ENCODE measurements at places on chromosomes 12 and 14.

- DNase-seq, result no peak
Observed at GRCh38 chr12:48163150-48163747, 5.9 kb upstream of the ASB8 start.

GRCh38 chr12:32052212-32052713 lies 54.4 kb upstream of the BICD1 start:
- DNase-seq, result no peak

GRCh38 chr12:25242981-25243679 lies 7.6 kb downstream of the KRAS start:
- DNase-seq, result no peak

- DNase-seq, result no peak
Observed at GRCh38 chr12:52260361-52261207, 13.9 kb upstream of the KRT86 start.

GRCh38 chr14:69543341-69544115 lies 31.1 kb downstream of the CCDC177 start:
- peak; percentile 72 for DNase-seq

DNA sequence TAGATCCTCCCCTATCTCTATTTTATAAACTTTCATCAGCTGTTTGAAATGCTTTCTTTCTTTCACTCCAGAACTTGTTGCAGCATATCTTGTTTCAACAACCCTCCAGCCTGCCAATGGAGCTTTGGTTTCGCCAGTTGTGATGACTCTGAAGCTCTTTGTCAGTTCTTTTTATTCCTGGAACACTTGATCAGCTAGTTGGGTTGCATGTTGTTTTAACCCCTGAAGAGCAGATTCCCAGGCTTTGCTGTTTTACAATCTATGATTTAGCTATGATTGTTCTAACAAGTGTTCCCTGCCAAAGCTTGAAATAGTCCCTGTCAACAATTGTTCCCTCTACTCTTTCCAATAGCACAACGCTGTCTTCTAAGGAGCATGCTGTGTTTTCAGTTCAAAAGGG lies 50.6 kb upstream of the FUT8 start:
- DNase-seq, result no peak

GRCh38 chr12:77153706-77154105 lies 88.3 kb upstream of the E2F7 start:
- no peak for DNase-seq

- DNase-seq, result peak; percentile 74
Observed at GRCh38 chr12:56931474-56931978, 2.7 kb downstream of the SDR9C7 start.

GRCh38 chr12:2163177-2163941 lies 110.6 kb downstream of the CACNA1C start:
- DNase-seq, result no peak

DNA sequence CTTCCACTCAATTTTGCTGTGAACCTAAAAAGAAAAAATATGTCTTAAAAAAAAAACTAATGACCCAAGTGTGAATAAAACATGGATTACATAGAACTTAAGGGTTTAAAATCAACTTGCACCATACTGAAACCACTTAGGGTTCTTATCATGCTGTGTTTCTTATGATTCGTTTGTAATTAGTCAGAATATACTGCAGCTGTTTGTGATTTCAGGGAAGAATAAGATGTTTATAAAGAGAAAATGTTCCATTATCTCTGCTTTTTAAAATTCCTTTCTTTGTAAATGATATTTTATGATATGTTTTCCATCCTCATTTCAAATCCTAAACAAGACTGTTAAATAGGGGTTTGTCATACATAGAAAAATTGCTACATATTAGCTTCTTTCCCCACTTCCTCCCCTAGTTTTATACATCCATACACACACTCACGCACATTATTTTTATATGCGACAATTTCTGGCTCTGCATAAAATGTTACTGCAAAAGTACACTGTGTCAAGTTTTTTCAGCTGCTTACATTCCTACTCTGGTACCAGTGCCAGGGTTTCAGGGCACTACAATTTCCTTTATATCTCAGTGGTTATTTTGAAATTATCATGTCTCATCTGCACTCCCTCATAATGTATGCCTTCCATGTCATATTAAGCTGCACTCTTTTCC lies 275.2 kb upstream of the GARIN6 start:
- no peak for DNase-seq

- DNase-seq, result no peak
Observed at GRCh38 chr12:50112456-50113218, 601 bp downstream of the COX14 start.

DNA sequence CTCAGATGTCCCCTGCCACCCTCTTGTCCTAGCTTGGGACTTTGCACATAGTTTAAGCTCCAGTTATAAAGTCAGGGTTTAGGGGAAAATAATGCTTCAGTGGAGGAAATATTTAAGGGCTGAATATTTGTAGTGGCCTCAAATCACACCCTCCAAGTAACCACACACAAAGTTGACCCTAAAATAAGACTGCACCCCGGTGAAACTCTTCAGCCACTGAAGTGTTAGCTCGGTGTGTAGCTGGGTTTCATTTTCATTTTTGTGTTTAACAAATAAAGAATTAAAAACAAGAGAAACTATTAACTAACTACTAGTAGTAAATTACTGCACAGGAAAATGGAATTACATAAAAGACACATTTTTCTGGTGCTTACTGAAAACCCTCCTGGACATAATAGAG lies 14.8 kb upstream of the BCL11B start:
- DNase-seq, result peak; percentile 65

- no peak for DNase-seq
Observed at GRCh38 chr12:54378796-54379397, 5.6 kb downstream of the ZNF385A start.

DNA sequence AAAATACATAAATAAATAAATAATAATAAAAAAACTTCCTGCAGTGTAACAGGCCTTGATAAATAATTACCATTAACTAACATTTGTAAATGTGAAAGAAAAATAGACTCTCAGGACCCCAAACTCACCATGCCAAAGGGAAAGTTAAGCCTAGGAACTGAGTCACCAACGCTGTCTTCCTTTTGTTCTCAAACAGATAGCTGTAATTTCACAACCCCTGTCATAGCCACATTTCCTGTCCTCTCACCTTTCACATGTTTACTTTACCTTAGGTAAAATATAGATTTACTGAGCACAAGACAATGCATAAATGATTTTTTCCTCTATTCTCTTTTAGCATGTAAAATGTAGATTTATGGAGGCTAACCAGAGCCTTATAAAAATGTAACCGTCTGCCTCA lies 35.9 kb upstream of the CHST11 start:
- peak; percentile 15 for DNase-seq

DNA sequence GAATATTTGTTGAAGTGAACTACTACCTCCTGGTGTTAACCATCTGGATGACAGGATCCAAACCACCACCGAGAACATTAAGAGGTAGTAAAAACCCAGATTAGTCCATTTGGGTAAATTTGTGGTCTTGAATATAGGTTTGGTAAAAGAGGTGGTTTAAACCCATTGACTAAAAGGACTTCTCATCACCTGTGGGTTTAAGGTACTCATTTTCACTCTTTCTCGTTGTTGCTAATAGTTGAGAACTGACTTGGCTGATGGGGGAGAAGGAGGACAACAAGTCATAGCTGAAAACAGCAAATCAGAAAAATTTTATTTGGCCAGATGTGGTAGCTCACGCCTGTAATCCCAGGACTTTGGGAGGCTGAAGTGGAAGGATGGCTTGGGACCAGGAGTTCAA lies 59.2 kb downstream of the ACADS start:
- peak; percentile 14 for DNase-seq

DNA sequence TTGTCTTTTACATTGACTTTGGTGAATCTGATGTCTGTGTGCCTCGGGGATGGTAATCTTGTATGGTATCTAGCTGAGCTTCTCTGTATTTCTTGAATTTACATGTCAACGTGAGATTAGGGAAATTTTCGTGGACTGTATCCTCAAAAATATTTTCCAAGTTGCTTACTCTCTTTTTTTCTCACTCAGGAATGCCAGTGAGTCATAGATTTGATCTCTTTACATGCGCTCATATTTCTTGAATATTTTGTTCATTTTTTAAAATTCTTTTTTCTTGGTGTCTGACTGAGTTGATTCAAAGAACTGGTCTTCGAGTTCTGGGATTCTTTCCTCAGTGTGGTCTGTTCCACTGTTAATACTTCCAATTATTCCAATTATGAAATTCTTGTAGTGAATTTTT lies 207.7 kb downstream of the RAD51B start:
- DNase-seq, result no peak

- peak; percentile 88 for DNase-seq
Observed at GRCh38 chr14:52694761-52695480, 437 bp downstream of the ERO1A start.

- DNase-seq, result no peak
Observed at GRCh38 chr14:104981699-104982541, 3.7 kb upstream of the CLBA1 start.

- peak; percentile 53 for DNase-seq
Observed at GRCh38 chr14:91911474-91912032, 35.9 kb downstream of the FBLN5 start.

- no peak for DNase-seq
Observed at GRCh38 chr14:80638620-80639515, 302.7 kb downstream of the CEP128 start.

DNA sequence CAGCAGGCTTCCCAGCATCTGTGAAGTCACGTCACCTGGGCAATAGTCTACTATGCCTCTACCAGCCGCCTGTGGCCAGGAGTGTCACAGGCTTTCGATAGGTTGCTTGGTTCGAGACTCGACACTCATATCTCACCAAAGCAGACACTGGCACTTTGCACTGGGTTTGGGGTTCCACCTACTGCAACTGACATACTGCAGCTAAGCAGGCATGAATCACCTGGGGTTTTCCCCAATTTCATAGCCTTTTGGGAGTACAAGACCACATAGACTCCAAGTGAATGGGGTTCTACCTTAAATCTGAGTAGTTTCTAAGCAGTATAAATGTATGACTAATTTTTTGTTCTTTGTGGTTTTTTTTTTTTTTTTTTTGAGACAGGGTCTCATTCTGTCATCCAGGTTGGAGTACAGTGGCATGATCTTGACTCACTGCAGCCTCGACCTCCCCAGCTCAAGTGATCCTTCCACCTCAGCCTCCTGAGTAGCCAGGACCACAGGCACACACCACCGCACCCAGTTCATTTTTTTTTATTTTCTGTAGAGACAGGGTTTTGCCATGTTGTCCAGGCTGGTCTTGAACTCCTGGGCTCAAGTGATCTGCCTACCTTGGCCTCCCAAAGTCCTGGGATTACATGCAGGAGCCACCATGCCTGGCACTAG lies 32.1 kb downstream of the DMAC2L start:
- peak; percentile 77 for DNase-seq

DNA sequence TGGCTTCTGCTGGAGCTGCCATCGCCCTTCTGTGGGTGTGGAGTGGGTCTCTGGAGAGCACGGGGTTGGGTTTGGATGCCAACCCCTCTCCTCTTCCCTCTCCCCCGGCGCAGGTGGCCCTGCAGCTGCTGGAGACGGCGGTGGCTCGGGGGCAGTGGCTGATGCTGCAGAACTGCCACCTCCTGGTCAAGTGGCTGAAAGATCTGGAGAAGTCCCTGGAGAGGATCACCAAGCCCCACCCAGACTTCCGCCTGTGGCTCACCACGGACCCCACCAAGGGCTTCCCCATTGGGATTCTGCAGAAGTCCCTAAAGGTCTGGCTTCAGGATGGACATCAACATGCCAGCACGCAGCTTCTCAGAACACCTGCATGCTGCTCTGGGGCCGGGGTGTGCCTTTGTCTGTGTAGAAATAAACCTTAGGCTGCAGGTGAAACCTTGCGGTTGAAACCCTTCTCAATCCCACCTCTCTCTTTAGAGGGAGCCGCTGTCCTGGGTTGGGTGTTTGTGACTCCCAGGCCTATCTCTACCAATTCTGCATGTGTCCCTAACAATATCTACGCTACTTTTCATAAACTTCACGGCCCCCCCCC lies 44.3 kb downstream of the CCDC92 start:
- DNase-seq, result no peak

GRCh38 chr14:106879241-106879640 lies 1352.9 kb downstream of the TMEM121 start:
- DNase-seq, result peak; percentile 89

GRCh38 chr14:96660123-96660522 lies 137.1 kb upstream of the VRK1 start:
- DNase-seq, result no peak

DNA sequence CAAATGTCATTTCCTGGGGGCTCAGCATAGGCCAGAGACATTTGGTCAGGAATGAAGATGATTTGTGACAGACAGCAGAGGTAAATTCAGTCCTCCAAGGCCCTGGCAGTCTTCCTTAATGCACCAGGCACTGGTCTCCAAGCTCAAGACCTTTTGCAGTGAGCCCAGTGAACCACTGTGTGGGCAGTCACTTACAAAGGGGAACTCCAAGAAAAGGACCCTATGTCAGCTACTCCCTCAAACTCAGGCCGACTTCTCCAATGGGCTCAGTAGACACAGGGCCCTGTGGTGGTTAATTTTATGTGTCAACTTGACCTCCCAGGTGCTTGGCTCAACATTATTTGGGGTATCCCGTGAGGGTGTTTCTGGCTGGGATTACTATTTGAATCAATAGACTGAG lies 29.3 kb upstream of the PLEK2 start:
- no peak for DNase-seq

DNA sequence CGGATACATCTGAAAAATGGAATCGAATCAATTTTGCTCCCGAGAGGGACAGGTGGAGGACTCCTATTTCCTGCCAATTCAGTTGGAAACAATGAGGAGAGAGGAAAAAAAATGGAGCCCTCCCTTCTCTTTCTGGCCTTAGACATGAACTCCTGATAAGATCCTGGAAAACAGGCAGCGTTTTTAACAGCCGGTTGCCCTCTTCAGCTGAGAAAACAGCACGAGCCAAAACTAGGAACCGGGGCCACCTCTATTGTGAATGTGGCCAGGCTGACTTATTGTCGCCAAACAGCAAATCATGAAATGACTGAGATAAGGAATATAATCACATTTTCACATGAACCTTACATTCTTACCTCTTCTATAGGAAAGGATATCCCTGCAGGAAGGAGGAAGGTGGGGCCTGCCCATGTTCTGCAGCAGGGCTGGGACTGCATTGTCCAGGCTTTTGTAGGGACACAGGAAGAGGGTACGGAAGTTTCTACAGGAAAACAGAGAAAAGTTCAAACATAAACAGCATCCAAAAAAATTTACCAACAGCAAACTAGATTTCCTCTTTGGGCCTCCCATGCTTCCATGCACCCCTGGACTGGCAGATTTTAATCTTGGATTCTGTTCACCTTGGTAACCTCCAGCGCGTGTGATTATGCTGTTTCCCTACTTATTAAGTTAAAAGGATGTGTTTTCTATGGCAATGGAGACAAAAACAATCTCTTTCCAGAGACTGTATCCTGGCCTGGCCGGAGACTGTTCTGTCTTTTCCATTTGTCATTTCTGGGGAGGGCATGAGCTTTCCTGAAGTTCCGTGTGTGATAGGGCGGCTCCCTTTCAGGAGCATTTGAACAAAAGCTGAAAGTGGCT lies 29.0 kb upstream of the ELK3 start:
- no peak for DNase-seq

- DNase-seq, result no peak
Observed at GRCh38 chr14:65044596-65044959, 57.7 kb downstream of the MAX start.

- no peak for DNase-seq
Observed at GRCh38 chr12:93173178-93173957, 204.4 kb upstream of the NUDT4 start.

GRCh38 chr14:103576371-103577024 lies 13.7 kb downstream of the COA8 start:
- no peak for DNase-seq

Measured in GM12865 (cell line).